ENCODE measurements at places on chromosomes 7 and 10.

DNA sequence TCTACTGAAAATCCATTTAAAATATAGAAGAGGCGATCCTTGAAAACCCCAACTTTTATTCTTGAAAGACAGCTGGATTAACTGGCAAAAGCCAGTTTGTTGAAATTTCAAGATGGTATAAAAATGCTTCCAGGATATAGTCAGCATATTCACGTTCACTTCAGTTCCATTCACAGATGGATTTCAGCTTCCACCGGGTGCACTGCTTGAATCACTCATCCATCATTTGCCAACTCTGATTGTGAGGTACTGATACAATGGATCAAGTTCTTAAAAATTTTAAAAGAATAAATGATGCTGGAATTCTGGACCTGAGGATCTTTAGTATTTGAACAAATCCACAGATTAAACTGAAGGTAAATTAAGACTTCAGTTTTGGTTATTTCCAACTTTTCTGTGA lies 2.4 kb downstream of the PURB start:
- H3K27ac ChIP-seq, result peak overlapping the region; percentile 98
- H3K27me3 ChIP-seq, result no peaks in the 10 kb centered on the region
- DNase-seq, result no peak
- H3K4me1 ChIP-seq, result peaks cover 55% of the 10 kb centered on the region
- peaks cover 12% of the 10 kb centered on the region for H3K36me3 ChIP-seq

DNA sequence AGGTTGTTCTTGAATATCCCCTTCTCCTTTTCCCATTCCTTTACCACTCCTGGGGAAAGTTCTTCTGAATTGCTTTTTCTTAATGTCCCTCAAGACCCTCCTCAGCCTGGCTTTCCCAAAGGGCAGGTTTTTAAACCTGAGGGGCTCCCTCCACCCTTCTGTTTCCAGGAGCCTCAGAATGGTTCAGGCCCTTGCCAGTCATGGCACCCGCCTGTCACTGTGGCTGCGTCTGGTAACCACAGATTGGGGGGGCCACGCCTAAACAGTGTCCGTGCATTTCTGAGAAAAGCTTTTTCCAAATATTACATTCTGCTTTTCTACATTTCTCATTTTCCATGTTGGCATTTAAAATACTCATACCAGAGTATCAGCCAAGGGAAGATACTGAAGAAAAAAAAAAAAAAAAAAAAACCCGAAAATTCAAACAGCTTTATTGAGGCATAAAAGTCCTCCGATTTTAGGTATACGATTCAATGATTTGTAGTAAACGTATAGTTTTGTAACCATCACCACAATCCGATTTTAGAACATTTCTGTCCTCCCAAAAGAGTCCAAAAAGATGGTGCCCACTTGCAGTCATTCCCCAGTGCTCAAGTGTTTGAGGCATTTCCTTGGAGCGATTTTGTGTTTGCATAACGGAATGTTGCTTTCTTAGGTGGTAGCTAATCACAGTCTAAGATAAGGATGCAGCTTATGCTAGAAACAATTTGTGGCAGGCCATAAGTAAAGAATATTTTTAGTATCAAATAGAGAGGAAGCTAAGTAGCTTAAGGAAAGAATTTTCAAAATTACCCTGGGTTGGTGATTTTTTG lies 22.1 kb downstream of the HKDC1 start:
- no peak overlapping the region for H3K27ac ChIP-seq
- H3K36me3 ChIP-seq, result no peaks in the 10 kb centered on the region
- no peak overlapping the region for H3K4me3 ChIP-seq
- peaks cover 2% of the 10 kb centered on the region for H3K4me1 ChIP-seq
- H3K27me3 ChIP-seq, result no peaks in the 10 kb centered on the region
- no peak for DNase-seq

- H3K36me3 ChIP-seq, result no peaks in the 10 kb centered on the region
- H3K4me3 ChIP-seq, result no peak overlapping the region
- H3K4me1 ChIP-seq, result no peaks in the 10 kb centered on the region
- H3K27ac ChIP-seq, result no peak overlapping the region
- DNase-seq, result no peak
Observed at GRCh38 chr10:124291001-124291701, 127.6 kb downstream of the OAT start.

DNA sequence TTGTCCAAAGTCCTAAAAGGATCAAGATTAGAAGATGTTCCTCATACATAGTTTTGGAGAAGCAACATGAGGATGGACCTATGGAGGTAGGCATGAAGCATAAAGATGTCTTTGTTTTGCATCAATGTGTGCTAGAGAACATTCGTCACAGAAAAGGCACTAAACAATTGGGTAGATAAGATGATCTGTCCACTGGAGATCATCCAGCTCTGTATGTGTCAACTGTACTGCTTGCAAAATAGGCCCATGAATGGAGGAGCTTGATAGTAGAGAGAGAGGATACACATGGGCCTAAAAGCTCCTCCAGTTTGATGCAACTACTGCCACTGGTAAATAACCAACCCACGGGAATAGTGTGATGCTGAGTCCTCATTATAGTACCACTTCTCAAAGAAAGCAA lies 286.4 kb upstream of the HGF start:
- DNase-seq, result no peak
- H3K27me3 ChIP-seq, result no peaks in the 10 kb centered on the region
- H3K4me1 ChIP-seq, result no peaks in the 10 kb centered on the region
- peaks cover 6% of the 10 kb centered on the region for H3K36me3 ChIP-seq

GRCh38 chr10:70458329-70459060 lies 17.0 kb upstream of the NODAL start:
- peaks cover 58% of the 10 kb centered on the region for H3K27me3 ChIP-seq
- peaks cover 7% of the 10 kb centered on the region for H3K4me1 ChIP-seq
- DNase-seq, result peak; percentile 63
- no peaks in the 10 kb centered on the region for H3K36me3 ChIP-seq
- peak overlapping the region; percentile 57 for H3K4me3 ChIP-seq

- peaks cover 34% of the 10 kb centered on the region for H3K4me1 ChIP-seq
- no peak overlapping the region for H3K4me3 ChIP-seq
- DNase-seq, result no peak
- no peaks in the 10 kb centered on the region for H3K27me3 ChIP-seq
- no peak overlapping the region for H3K27ac ChIP-seq
- no peaks in the 10 kb centered on the region for H3K36me3 ChIP-seq
Observed at GRCh38 chr10:98370831-98371820, 43.9 kb downstream of the PYROXD2 start.

DNA sequence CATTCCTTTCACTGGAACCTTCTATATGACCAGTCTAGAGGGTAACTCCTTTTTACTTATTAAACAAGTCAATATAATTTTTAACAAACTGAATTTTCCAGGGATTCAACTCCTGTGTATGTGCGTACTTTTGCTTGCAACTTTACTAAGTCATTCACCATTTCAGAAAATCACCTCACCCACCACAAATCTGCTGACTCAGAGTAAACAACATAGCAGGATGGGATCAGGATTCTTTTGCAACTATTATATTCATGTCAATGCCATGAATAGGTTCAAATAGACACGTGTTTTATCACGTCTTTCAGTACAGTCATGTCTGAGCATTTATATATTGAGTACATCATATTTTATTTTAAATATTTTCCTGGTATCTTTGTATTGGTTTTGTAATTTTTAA lies 14.5 kb downstream of the CTTNBP2 start:
- no peak for DNase-seq
- H3K27ac ChIP-seq, result no peak overlapping the region
- no peaks in the 10 kb centered on the region for H3K27me3 ChIP-seq
- H3K36me3 ChIP-seq, result peaks cover 3% of the 10 kb centered on the region
- H3K4me3 ChIP-seq, result no peak overlapping the region

GRCh38 chr10:17077890-17078289 lies 51.7 kb downstream of the CUBN start:
- no peaks in the 10 kb centered on the region for H3K27me3 ChIP-seq
- peak overlapping the region; percentile 22 for H3K27ac ChIP-seq
- H3K36me3 ChIP-seq, result no peaks in the 10 kb centered on the region
- H3K4me1 ChIP-seq, result peaks cover 20% of the 10 kb centered on the region
- DNase-seq, result no peak

DNA sequence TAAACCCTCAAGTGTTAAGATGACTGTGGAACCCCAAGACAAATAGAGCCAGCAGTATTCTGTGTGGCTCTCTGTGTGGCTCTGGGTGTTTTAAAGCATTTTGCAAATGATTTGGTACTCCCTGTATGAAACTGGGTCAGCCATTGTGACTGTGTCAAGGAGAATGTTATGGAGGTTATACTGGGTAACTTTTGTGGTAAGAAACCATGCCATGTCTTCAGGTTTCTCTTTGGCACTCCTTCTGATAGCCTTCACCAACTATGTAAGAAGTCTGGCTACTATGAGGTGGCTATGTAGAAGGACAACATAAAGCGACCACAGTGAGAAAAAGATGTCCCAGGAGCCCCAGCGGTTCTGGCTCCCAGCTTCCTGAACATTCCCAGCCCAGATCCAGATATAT lies 226.6 kb upstream of the RHOBTB1 start:
- H3K27ac ChIP-seq, result no peak overlapping the region
- peaks cover 12% of the 10 kb centered on the region for H3K36me3 ChIP-seq
- DNase-seq, result no peak
- H3K4me1 ChIP-seq, result peaks cover 16% of the 10 kb centered on the region

GRCh38 chr10:7428673-7429350 lies 18.0 kb upstream of the SFMBT2 start:
- no peak overlapping the region for H3K4me3 ChIP-seq
- H3K4me1 ChIP-seq, result peaks cover 9% of the 10 kb centered on the region
- no peaks in the 10 kb centered on the region for H3K36me3 ChIP-seq
- H3K27ac ChIP-seq, result no peak overlapping the region

GRCh38 chr10:101670635-101671034 lies 24.3 kb downstream of the FBXW4 start:
- H3K4me1 ChIP-seq, result peaks cover 6% of the 10 kb centered on the region
- H3K27ac ChIP-seq, result no peak overlapping the region

GRCh38 chr10:37488792-37489657 lies 363.6 kb downstream of the ANKRD30A start:
- no peak overlapping the region for H3K27ac ChIP-seq
- DNase-seq, result no peak
- H3K36me3 ChIP-seq, result peaks cover 2% of the 10 kb centered on the region
- H3K27me3 ChIP-seq, result no peaks in the 10 kb centered on the region

DNA sequence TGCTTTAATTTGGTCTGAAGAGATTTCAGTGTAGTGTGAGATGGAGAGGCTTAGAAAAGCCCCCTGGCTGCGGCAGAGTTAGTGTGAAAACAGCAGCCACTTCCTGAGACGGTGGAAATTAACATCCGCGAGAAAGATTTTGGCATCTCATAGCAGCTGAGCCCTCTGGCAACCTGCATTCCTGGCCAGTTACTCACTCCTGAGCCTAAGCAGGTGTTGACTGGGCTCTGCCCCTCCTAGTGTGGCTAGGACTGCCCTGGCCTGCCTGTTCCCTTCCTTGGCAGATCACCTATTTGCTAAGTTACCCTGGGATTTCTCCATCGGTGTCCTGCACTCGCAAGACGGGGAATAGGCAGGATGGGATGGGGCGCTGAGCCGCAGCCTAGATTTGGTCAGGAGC lies 57.6 kb upstream of the LMTK2 start:
- no peak overlapping the region for H3K4me3 ChIP-seq
- H3K27ac ChIP-seq, result no peak overlapping the region
- peaks cover 26% of the 10 kb centered on the region for H3K27me3 ChIP-seq
- H3K4me1 ChIP-seq, result no peaks in the 10 kb centered on the region
- no peak for DNase-seq

DNA sequence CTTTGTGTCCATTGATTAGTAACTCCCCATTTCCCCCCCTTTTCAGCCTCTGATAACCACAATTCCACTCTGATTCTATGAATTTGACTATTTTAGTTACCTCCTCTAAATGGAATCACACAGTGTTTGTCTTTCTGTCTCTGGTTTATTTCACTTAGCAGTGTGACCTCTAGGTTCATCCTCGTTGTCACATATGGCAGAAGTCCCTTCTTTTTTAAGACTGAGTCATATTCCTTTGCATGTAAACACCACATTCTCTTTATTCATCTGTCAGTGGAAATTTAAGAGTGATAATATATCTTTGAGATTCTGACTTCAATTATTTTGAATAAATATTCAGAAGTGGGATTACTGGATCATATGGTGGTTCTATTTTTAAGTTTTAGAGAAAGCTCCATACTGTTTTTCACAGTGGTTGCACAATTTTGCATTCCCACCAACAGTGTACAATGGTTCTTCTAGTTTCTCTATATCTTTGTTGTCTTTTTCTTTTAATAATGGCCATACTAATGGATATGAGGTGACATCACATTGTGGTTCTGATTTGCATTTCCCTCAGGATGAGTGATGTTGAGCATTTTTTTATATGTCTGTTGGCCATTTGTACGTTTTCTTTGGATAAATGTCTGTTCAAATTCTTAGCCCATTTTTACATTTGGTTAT lies 126.1 kb upstream of the GRB10 start:
- H3K4me1 ChIP-seq, result no peaks in the 10 kb centered on the region
- no peak overlapping the region for H3K27ac ChIP-seq
- DNase-seq, result no peak
- H3K4me3 ChIP-seq, result no peak overlapping the region
- H3K27me3 ChIP-seq, result peaks cover 4% of the 10 kb centered on the region

GRCh38 chr10:125097409-125098070 lies 62.8 kb downstream of the CTBP2 start:
- H3K27ac ChIP-seq, result no peak overlapping the region
- H3K27me3 ChIP-seq, result no peaks in the 10 kb centered on the region
- no peak overlapping the region for H3K4me3 ChIP-seq
- H3K36me3 ChIP-seq, result peaks cover 11% of the 10 kb centered on the region

DNA sequence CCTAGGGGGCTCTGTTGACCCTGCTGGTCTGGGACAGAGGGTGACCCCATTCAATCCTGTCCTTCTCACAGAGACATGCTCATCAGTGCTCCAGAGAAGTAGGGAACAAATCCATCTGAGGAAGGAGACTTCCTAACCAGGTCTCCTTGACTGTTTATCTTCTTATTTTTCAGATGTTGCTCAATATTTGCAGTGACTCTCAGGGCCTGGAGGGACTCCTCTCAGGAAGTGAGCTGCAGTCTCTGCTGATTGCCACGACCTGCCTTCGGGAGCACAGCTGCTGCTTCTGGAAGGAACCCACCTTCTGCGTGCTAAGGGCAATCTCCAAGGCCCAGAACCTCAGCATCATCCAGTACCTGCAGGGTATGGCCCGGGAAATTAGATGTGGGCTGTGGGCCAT lies 41.0 kb downstream of the WDFY4 start:
- H3K4me1 ChIP-seq, result no peaks in the 10 kb centered on the region
- H3K4me3 ChIP-seq, result no peak overlapping the region
- peaks cover 56% of the 10 kb centered on the region for H3K27me3 ChIP-seq
- H3K27ac ChIP-seq, result no peak overlapping the region
- no peak for DNase-seq
